MCF 10A (cell line): ENCODE measurements at places on chromosomes 7 and 10. TPM values are rescaled to one million over a fixed set of nuclear protein-coding genes. Genes with fewer than 3 reads are reported as not detected.

Gene UPK3BL2
- 17.4 and 20.0 TPM in 2 replicates for total RNA-seq

Gene MUC3A
- total RNA-seq: not detected in 2 replicates

Gene ZCCHC24
- 2.8 and 3.1 TPM in 2 replicates for total RNA-seq

Gene CLCN1
- not detected in 2 replicates for total RNA-seq

Gene MDH2
- total RNA-seq: 278 and 328 TPM in 2 replicates

Gene COX15
- total RNA-seq: 50.7 and 55.3 TPM in 2 replicates

Gene NODAL
- not detected in 2 replicates for total RNA-seq

Gene THSD7A
- total RNA-seq: not detected in 2 replicates

Gene ODAD2
- total RNA-seq: 0.28 and 1.3 TPM in 2 replicates

Gene SPACDR
- total RNA-seq: 0.49 and 0.74 TPM in 2 replicates

Gene PAPOLB
- total RNA-seq: not detected in 2 replicates

Gene WNT8B
- total RNA-seq: not detected in 2 replicates

Gene MYO1G
- total RNA-seq: 0.14 and 0.15 TPM in 2 replicates

Gene PRKCQ
- total RNA-seq: 0.44 and 0.52 TPM in 2 replicates

Gene SLC16A12
- 0.09 and 0.10 TPM in 2 replicates for total RNA-seq

Gene HOXA10
- total RNA-seq: 3.9 and 5.6 TPM in 2 replicates

- no peak for DNase-seq
These were observed 348.7 kb upstream of the POT1 start for GRCh38 chr7:125278318-125278717.

GRCh38 chr10:7354330-7355047 lies 56.3 kb downstream of the SFMBT2 start:
- DNase-seq: peak; percentile 84

- no peak for DNase-seq
These were observed 21.6 kb downstream of the JCAD start for GRCh38 chr10:30037620-30038336.

- peak; percentile 51 for DNase-seq
These were observed 39.7 kb upstream of the TEX47 start for GRCh38 chr7:88835147-88835728.

DNA sequence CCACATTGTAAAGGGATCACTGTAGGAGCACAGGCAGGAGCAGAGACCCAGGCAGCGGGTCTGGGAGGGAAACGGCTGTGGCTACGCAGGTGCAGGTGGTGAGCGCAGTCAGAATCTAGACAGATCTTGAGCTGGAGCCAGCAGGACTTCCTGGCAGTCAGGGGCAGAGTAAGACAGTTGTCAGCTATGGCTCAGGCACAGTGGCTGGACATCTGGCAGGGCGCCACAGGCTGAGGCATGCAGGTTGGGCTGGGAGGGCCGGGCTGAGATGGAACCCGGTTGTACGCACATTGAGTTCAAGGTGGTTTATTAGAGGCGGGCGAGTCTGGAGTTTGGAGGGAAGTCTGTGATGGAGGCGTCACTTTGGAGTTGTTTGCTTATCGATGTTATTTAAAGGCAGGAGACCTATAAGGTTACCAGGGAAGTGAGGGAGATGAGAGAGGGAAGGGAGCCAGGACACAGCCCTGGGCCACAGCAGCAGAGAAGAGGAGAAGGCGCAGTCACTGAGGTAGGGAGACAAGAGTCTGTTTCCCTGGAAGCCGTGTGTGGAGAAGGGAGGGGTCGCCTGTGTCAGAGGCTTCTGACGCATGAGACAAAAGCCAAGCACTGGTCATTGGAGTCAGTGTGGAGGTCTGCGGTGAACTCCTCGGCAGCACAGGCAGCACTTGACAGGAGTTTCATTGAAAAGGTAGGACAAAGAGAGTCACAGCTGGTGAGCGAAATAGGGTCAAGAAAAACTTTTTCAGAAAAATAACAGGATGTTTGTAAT lies 73.8 kb downstream of the LANCL2 start:
- peak; percentile 65 for DNase-seq

DNA sequence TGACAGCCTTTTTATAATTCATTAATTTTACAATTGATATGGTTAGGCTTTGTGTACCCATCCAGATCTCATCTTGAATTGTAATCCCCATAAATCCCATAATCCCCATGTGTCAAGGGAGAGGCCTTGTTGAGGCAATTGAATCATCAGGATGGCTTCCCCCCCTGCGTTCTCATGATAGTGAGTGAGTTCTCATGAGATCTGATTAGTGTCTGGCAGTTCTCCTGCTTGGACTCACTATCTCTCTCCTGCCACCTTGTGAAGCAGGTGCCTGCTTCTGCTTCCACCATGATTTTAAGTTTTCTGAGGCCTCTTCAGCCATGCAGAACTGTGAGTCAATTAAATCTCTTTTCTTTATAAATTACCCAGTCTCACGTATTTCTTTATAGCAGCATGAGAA lies 165.7 kb upstream of the GNAI1 start:
- no peak for DNase-seq

GRCh38 chr7:17646253-17646956 lies 293.9 kb downstream of the SNX13 start:
- DNase-seq: peak; percentile 43

DNA sequence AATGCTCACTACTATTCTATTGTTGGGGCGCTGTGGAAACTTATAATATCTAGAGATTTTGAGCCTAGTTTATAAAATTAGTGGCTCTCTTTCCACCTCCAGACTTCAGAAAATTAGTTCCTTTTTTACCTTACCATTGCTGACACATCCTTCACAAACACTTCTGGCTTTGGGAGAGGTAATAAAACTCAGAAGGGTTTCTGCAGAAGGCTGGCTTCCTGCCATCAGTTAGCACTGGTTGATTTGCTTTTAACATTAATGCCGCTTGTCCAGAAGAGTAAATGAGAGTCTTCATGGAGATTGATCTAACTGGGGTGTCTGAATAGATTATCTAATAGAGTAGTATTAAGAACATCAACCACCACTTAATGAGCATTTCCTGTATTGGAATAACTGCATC lies 20.3 kb downstream of the ACSM6 start:
- no peak for DNase-seq

- DNase-seq: peak; percentile 72
These were observed 12.6 kb downstream of the KLLN start for GRCh38 chr10:87850742-87851205.

DNA sequence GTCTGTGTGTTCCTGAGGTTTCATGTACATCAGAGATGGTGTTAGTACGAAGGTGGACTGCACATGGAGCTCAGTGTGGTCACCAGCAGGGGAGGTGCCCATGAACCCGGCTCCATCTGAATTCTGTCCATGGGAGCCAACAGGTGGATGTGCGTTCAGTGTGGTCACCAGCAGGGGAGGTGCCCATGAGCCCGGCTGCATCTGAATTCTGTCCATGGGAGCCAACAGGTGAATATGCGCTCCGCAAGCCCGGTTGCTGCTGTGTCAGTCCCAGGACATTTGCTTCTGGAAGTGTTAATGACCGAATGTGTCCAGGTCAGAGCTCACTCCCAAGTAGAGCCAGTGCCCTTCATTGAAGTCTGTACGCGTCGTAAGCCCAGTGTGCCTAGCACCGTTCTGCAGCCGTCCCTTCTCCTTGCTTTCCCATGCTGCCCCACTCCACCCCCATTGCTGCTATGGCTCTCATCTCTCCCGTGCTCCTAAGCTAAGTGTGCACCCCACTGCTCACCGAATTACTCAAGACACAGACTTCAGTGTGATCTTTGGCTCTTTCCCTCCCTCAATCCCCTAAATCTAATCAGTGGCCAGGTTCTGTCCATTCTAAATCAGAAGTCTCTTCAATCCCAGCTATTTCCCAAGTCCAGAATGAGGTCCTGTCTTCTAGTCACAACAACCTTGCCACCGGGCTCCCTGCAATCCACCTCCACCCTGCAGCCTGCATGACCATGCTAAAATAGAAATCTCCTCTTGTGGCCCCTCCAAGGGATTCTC lies 352.4 kb downstream of the TCERG1L start:
- DNase-seq: no peak

DNA sequence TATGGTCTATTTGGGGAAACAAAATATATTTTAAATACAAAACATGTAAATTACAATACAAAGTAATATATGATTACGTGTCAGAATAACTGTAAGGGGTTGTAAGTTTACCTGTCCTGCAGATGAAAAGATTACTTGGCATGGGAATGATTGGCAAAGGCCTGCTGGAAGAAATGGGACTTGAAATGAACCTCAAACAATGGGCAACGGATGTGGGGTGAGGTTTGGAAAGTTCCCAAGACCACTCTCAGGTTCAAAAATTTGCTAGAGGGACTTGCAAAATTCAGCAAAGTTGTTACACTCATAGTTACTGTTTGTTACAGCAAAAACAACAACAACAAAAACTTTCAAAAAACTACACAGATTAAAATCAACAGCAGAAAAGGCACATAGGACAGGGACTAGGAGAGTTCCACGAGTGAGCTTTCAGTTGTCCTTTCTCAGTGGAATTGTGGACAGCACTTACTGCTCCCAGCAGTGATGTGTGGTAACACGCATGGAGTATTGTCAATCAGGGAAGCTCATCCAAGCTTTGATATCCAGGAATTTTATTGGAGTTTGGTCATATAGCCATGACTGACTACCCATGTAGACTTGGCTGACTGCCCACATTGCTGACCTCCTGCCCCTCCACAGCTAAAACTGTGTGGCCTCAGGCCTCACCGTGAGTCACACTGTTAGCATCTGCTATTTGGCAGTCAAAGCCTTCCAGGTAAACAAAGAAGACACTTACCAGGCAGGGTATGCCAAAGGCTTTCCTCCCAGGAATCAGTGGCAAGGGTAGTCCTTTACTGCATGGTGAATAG lies 43.8 kb downstream of the EXOC6 start:
- peak; percentile 99 for DNase-seq

GRCh38 chr7:517774-518629 lies 1.6 kb downstream of the PDGFA start:
- DNase-seq: peak; percentile 55

GRCh38 chr10:97531401-97531986 lies 32.8 kb downstream of the UBTD1 start:
- DNase-seq: no peak

GRCh38 chr10:131475803-131476202 lies 164.3 kb upstream of the TCERG1L start:
- no peak for DNase-seq

DNA sequence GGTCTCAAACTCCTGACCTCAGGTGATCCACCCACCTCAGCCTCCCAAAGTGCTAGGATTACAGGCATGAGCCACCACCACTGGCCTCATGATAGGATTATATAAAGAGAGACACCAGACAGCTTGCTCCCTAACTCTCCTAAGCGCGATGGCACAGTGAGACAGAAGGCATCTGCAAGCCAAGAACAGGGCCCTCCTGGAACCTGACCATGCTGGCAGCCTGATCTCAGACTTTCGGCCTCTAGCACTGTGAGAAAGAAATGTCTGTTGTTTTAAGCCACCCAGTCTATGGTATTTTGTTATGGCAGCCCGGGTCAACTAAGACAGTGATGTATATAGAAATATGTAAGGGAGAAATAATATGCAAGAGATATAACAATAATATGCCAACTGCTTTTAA lies 51.2 kb downstream of the SRPK2 start:
- no peak for DNase-seq

DNA sequence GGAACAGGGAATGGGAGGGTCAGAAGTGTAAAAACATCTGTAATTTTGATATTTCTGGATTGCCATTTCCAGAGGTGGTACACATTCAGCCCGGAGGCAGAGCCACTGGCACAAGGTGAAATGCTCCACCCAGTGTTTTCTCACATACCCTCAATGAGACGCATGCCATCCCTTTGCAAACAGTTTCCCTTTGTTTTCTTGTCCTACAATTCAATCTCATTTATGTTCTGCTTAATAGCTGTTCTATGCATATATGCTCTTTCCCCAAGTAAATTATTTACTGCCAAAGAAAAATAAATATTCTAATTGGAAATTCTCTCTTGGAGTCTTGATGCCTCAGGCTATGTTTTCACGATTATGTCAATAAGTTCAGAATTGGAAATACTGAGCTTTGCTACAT lies 369.7 kb upstream of the AKR1E2 start:
- DNase-seq: no peak

GRCh38 chr10:86729677-86730076 lies 26.7 kb upstream of the BMPR1A start:
- DNase-seq: no peak

GRCh38 chr10:1149793-1150637 lies 93.8 kb downstream of the WDR37 start:
- DNase-seq: no peak

DNA sequence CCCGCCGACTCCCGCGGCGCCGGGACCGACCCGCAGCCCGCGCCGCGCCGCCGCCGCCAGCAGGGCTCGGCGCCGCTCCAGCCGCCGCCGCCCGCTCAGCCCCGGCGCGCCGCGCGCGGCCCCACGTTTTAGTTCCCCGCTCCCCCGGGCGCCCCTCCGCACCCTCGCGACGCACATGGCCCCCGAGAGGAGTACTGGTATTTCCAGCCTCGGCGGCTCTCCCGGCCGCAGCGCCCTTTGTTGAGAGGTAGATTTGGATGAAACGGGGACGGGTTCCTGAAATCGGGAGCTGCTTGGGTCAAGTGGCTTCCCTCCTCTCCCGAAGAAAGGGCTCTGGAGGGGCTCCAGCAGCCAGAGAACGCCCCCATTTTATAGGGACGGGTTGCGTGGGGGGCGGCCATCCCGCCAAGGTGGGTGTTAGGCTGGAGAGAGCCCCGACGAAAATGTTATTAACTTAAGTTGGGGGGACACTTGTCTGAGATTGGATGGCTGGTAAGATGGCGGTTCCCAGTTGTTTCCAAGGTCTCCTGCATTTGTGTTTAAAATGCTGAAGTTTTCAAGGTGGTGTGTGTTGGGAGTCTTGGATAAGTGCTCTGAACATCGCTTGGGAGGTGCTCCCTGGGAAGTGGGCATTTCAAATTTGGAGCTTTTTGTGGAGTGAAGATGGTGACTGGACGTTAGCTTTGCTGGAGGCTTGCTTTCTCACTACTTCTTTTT lies 1.2 kb downstream of the BMI1 start:
- DNase-seq: peak; percentile 25

DNA sequence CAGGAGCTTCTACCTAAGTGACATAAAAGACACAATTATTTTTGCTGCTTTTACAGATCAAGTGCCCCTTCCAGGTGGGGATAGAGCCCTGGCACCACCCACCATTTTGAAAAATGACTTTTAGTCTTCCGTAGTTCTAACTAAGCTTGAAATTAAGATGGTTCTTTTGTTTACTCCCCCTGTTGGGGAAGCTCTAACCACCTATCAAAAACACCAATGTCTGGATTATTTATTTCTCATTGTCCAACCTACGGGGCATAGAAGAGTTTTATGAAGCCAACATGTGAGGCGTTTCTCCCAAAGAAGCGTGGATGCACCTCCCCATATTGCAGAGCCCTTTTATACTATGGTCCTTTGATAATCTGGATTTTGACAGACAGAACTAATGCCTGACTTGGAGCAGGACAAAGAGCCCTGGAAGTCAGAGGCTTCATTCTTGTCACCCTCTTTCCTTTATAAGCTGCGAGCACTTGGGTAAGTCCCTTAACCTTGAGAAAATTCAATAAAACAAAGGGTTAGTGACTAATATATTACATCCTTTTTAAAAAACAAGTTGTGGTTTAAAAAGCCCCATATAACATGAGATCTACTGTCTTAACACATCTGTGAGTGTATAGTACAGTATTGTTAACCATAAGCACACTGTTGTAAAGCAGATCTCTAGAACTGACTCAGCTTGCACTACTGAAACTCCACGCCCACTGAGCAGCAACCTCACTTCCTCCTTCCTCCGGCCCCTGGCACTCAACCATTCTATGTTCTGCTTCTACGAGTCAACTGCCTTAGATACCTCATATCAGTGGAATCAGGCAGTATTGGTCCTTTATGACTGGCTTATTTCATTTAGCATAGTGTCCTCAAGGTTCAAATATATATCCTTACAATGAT lies 67.5 kb downstream of the ATXN7L1 start:
- peak; percentile 42 for DNase-seq

- DNase-seq: no peak
These were observed 7.0 kb upstream of the PTPRE start for GRCh38 chr10:127899766-127900387.

GRCh38 chr7:36367561-36368077 lies 22.0 kb upstream of the ANLN start:
- no peak for DNase-seq

GRCh38 chr7:80721883-80722615 lies 83.6 kb downstream of the CD36 start:
- peak; percentile 86 for DNase-seq
